Activated CD4-positive, alpha-beta T cell treated with anti-CD3 and anti-CD28 coated beads for 48 hours (primary cell): ENCODE measurements at places on chromosomes 7 and 10.

GRCh38 chr10:86067436-86068050 is 299.1 kb downstream of the GRID1 start:
- DNase-seq, result no peak

DNA sequence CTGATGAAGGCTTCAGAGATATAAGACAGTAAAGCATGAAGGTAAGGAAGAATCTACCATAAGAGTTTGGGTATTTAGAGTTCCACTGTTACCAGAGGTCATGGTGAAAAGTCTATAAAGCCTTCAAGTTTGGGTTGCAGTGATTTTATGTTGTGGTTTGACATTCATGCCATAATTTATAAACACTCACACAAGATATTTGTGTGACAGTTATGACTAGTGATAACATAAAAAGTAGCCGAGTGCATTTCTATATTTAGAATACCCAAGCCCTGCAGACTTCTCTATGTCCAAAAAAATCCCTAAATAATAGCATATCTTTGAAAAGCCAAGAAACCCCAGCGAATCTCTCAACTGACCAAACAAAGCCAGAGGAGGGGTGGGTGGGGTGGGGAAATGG is 229.9 kb downstream of the CXCL12 start:
- DNase-seq, result no peak

DNA sequence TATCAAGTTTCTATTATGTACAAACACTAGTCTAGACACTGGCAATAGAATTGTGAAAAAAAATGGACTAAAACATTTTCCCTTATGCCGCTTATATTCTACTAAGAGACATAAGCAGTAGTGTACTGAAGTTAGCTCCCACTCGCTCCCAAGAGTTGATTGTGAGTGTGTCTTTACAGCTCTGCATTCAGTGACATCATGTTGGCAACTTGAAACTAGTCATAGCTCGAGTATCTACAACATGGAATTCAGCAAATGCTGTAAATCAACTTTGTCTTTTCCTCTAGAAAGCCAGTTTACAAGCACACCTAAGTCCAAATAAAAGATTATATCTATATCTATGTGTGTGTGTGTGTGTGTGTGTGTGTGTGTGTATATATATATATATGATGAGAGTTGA is 58.8 kb upstream of the MAGI2 start:
- no peak for DNase-seq

GRCh38 chr7:29479301-29480200 is 84.1 kb upstream of the PRR15 start:
- no peak for DNase-seq

GRCh38 chr10:112963835-112964234 is 13.8 kb downstream of the TCF7L2 start:
- DNase-seq, result no peak

GRCh38 chr10:6409971-6410643 is 170.0 kb downstream of the PRKCQ start:
- DNase-seq, result peak; percentile 17

DNA sequence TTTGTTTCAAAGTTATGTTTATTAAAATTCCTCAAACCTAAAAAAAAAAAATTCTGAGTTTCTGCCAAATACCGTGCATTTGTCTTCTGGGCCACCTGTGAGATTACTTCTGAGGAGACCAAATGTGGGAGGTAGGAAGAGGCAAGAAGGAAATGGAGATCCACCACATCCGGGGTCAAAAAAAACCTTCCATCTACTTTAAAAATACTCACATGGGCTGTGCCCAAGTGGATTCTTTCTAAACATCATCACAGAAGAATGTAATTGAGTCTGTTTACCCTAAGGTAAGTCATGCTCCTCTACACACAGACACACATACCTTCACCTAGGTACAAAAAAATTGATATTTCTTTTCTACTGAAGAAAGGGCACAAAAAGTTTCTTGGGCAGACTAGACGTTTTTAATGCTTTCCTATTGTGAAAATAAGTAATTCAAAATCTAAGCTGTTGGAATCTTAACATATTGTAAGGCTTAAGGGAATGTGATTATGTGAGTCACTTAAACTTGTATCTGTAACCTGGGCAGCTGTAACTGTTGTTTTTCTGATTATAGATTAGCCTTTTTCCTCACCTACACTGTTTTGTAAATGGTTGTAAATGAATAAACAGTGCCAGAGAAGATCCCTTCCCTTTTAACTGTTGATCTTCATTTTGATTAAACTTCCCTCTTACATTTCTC is 19.1 kb upstream of the SPOCK2 start:
- DNase-seq, result no peak

DNA sequence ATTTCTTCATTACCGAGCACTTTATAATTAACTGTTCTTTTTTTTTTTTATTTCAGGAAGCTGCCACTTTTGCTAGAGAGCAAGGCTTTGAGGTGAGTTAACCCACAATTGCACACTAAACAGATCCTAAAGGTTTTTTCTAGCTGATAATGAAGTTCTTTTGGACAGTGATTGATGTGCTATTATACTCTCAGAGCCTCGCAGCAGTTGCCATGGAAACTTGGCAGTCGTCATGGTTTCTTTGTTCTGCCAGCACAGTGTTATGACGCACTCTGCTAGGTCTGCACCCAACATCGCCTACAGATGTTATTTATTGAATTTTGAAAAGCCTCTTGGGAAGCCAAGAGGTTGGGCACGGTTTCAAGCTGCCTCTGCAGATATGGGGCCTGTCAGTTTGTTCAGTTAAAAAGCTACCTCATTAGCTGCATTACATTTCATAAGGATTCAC is 237.2 kb upstream of the KAT6B start:
- peak; percentile 88 for DNase-seq

GRCh38 chr7:97016381-97017191 is 8.0 kb downstream of the DLX5 start:
- no peak for DNase-seq

GRCh38 chr7:100510437-100511239 is 26.9 kb downstream of the NYAP1 start:
- no peak for DNase-seq

DNA sequence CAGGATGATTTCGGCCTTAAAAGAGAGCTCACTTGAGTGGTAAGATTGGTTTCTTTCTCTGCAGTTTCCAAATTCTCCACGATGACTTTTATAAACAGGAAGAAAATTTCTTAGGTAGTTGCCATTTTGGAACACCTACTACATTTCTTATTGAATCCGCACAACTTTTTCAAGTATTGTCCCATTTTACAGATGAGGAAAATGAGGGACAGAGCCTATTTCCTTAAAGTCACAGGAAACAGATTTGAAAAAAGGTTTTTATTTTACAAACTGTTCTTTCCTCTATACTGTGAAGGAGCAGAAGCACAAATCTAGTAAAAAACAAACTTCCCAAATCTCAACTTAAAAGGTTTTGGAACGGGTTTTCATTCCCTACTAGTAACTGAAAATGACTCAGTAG is 2.7 kb downstream of the YWHAG start:
- DNase-seq, result no peak

- peak; percentile 39 for DNase-seq
Measured at GRCh38 chr10:100828738-100829096, 83.3 kb downstream of the PAX2 start.
